ENCODE measurements at places on chromosomes 7 and 10.

DNA sequence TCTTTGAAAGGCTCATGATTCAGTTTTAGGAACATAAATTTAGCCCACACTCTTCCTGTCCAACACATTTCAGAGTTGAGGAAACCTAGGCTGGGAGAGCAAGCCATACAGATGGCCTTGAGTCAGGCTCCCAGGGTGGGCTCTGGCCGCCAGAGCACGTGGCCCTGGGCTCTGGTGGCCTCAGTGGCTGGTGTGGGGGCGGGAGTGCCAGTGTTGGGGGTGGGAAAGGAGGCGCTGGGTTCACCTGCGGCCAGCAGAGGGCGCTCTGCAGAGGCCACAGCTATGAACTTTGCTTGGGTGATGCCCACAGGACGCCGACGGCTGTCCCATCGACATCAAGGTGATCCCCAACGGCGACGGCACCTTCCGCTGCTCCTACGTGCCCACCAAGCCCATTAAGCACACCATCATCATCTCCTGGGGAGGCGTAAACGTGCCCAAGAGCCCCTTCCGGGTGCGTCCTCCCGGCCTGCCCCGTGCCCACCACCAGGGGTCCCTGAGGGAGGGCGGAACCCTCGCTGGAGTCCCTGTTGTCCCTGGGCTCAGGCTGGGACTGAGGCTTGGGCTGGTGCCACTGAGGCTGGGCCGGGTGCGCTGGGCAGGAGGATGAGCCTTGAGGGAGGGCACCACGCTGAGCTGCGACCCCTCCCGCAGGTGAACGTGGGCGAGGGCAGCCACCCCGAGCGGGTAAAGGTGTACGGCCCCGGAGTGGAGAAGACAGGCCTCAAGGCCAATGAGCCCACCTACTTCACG lies 11.9 kb downstream of the FLNC start:
- DNase-seq: peak; percentile 45

GRCh38 chr7:14207138-14207537 lies 217.7 kb upstream of the ETV1 start:
- no peak for DNase-seq

GRCh38 chr10:33831591-33831990 lies 497.1 kb upstream of the NRP1 start:
- no peak for DNase-seq

DNA sequence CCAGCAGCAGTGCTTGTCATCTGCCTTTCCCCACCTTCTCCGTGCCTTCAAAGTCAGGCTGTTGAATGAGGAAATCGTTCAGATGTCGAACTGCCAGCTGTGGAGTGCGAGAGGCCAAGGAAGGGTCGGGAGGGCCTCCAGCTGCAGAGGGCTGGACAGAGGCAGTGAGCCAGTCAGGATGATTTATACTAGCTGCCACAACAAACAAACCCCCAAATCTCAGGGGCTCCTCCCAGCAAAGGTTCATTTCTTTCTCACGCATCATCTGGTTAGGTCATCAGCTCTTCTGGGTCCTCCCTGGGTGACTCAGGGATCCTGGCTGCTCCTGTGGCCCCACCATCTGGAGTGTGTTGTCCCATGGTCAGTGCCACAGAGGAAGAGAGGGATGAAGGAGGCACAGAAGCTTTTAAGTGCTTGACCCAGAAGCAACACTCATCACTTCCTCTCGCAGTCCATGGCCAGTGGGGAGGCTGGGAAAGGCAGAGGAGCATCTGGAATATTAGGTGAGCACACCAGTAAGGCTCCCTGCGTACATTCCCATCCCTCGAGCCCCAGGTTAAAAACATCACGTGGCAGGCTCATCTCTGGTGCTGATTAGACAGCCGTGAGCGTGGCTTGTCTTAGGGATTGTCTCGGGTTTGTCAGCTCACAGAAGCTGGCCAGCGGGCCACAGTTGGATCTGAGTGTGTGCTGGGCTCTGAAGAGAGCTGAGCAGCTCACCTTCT lies 140.7 kb downstream of the RGS10 start:
- DNase-seq: peak; percentile 41

- no peak for DNase-seq
Observed at GRCh38 chr7:81638198-81638597, 131.6 kb downstream of the HGF start.

- no peak for DNase-seq
Observed at GRCh38 chr7:155380976-155381851, 76.7 kb upstream of the EN2 start.

- DNase-seq: no peak
Observed at GRCh38 chr10:7277432-7277831, 133.4 kb downstream of the SFMBT2 start.

DNA sequence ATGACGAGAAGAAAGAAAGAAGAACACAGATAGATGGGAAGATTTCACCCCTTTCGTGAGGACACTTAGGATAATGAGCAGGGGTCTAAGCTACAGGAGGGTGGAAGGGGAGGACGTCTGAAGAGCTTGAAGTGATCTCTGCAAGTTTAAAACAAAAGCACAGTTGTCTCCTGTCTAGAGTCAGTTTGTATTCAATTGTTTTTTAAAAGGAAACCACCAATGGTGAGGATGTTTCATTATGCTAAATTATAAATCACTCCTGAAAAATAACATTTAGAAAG lies 85.9 kb downstream of the ADAM12 start:
- no peak for DNase-seq

DNA sequence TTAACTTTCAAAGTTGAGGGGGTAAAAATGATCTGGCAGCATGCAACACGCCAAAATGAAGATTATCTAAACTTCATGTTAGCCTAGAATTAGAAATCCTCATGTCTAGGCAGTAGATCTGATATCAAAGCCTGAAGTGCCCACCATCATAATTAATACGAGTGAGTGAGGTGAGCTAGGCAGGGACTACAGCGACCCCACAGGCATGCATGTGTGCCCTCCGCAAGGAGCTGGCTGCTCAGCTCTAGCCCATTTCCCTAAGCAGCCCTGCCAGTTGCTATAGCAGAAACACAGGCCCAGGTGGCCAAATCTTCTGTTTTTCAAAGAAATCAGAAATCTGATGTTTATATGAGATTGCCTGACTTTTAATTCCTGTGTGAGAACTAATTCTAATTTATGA lies 93.1 kb upstream of the IFRD1 start:
- no peak for DNase-seq

DNA sequence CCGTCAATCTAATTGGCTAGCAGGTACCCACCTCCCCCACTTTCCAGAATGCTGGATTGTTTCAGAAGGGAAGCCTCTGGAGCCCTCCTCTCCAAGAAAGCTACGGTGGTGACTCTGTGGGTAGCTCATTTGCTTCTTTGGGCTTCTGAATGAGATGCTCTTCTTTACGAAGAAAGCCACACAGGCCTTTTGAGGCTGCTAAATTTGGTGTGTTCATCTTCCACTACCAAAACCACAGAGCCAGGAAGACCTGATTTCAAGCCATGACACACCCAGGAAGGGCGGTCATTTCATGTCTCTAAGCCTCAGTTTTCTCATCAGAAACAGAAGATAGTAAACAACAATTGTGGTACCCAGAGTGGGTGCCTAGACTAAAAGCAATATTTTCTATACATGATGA lies 901.2 kb downstream of the KCNMA1 start:
- DNase-seq: no peak

DNA sequence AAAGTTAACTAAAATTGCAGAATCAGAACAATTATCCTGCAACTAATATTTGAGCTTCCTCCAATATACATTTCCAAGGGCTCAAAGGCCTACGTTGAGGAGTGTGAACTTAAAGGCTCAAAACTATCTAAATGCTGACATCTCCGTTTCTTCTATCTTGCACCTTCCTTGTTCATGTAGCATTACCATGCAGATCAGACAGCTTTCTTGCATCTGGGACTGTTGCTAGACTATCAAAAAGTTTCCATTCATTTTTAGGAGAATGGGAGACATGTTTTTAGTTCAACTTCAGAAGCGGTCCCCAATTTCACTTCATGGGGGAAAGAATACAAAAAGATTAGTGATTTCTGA lies 2.9 kb downstream of the ANKRD1 start:
- DNase-seq: no peak

- DNase-seq: no peak
Observed at GRCh38 chr10:86402283-86402941, 35.8 kb upstream of the GRID1 start.

- DNase-seq: no peak
Observed at GRCh38 chr10:24393201-24393600, 184.3 kb downstream of the KIAA1217 start.

DNA sequence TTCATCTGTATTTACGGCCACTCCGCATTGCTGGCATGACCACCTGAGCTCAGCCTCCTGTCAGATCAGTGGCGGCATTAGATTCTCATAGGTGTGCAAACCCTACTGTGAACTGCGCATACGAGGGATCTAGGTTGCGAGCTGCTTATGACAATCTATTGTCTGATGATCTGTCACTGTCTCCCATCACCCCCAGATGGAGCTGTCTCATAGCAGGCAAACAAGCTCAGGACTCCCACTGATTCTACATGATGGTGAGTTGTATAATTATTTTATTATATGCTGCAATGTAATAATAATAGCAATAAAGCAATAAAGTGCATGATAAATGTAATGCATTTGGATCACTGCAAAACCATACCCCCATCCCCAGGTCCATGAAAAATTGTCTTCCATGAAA lies 1172.9 kb upstream of the AUTS2 start:
- no peak for DNase-seq

DNA sequence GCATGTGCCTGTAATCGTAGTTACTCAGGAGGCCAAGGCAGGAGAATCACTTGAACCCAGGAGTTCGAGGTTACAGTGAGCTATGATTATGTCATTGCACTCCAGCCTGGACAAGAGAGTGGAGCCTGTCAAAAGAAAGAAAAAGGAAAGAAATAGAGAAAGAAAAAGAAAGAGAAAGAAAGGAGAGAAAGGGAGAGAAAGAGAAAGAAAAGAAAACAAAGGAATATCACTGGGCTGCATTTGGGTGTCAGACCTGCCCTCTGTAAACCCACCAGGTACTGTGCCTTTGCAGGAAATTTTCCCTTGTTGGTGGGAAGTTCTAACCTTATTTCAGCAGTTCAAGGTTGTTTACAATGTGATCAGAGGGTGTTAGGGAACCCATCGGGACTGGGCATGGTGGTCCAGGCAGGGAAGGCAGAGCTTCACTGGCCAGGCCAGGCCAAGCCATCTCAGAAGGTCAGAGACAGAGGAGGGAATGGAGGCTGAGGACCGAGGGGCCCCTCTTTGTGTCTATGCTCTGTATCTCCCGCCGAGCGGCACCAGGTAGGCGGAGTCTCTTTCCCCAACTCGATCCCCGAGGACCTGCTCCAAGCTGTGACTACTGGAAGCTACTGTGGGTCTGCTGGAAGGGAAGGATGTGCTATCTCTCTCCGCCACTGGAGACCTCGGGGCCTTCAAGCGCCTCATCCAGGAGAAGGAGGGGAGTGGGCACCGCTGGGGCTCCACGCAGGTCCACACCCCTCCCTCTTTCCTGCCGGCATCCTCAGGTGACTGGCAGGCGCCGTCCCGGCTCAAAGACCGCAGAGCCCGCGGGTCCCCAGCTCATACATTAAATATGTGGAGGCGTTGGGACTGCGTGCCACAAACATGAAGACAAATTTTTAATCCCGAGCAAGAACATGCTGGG lies 15.2 kb upstream of the KAZALD1 start:
- no peak for DNase-seq

DNA sequence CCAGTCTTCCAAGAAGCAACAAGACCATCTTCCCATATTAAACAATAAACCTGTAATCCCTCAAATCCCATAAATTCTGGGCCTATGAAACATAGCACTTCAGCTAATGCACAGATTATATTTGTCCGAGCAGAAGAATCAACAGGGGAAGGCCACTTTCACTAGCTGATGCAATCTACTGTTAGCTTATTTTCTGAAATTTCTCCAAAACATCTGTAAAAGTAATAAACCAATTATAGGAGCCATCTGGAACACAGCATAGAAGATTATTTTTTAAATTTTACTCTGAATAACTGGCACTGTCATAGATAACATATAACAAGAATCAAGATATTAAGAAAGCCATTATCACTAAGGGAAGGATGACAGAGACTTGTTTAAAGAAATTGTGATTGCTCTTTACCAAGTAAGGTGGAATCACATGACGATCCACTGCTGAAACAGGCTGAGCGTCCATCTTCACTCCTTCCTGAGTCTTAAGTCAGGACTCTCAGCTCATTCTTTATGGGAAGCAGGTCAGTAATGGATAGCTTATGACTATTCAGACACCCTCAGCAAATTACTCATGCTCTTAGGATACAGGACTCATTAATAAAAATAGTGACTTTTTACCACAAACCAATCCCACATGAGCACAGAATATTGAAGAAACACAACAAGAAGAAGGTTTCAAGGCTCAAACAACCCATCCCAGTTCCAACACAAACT lies 719.5 kb downstream of the XPNPEP1 start:
- no peak for DNase-seq

GRCh38 chr10:846126-846685 lies 85.3 kb downstream of the LARP4B start:
- no peak for DNase-seq

GRCh38 chr7:94389381-94389780 lies 5.3 kb upstream of the COL1A2 start:
- no peak for DNase-seq

- peak; percentile 53 for DNase-seq
Observed at GRCh38 chr7:95330204-95330960, 6.0 kb upstream of the PON1 start.

DNA sequence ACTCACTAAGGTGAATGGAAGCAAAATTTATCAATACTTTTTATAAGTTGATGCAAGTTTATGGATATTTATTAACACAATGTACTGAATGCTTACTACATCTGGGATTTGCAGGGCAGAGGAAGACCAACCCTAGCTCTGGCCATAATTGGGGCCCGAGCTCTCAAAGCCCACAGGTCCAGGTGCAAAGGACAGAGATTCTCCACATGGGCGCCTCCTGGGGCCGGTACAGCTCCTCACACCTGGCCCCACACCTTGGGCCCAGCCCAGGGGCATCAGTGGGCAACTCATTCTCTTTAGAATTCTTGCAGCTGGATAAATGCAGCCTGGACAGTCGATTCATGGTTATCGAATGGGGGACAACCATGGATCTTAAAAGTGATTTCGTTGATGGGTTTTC lies 47.1 kb downstream of the CALML3 start:
- no peak for DNase-seq

DNA sequence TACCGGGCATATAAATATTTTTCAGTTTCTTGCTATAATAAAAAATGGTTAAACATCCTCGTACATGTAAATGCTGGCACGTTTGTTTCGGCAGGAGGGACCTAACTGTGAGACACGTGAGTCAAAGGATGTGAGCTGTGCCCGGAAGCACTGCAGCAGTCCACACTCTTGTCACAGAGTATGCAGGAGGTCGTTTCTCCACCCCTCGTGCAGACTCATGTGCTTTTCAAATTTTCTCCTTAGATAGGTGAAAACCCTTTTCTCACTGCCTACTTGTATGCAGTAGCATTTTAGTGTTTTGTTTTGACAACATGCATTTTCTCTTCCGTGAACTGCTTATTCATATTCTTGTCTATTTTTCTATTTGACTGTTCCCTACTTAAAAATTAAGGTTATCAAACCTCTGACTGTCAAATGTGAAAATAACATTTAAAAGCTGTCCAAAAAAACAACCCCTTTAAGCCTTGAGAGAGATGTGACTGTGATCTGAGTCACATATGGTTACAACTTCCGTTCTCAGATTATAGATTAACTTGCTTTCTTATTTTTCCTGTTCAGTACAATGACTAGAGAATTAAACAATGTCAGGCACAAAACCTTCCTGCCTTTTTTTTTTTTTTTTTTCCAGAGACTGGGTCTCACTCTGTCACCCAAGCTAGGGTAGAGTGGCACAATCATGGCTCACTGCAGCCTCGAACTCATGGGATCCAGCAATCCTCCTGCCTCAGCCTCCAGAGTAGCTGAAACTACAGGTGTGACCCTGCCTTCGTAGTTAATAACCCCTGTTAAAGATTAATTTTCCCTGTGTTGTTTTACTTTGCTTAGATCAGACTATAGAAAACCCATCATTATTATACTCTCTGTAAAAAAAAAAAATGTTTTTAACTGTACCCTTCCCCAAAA lies 45.1 kb downstream of the DPY19L1 start:
- DNase-seq: peak; percentile 61

All from CD4-positive, alpha-beta T cell treated with Interleukin-4 for 1 hour (primary cell).